Naive thymus-derived CD8-positive, alpha-beta T cell (primary cell): ENCODE measurements at places on chromosomes 2 and 18. TPM values are rescaled to one million over a fixed set of nuclear protein-coding genes. Genes with fewer than 3 reads are reported as not detected.

DNA sequence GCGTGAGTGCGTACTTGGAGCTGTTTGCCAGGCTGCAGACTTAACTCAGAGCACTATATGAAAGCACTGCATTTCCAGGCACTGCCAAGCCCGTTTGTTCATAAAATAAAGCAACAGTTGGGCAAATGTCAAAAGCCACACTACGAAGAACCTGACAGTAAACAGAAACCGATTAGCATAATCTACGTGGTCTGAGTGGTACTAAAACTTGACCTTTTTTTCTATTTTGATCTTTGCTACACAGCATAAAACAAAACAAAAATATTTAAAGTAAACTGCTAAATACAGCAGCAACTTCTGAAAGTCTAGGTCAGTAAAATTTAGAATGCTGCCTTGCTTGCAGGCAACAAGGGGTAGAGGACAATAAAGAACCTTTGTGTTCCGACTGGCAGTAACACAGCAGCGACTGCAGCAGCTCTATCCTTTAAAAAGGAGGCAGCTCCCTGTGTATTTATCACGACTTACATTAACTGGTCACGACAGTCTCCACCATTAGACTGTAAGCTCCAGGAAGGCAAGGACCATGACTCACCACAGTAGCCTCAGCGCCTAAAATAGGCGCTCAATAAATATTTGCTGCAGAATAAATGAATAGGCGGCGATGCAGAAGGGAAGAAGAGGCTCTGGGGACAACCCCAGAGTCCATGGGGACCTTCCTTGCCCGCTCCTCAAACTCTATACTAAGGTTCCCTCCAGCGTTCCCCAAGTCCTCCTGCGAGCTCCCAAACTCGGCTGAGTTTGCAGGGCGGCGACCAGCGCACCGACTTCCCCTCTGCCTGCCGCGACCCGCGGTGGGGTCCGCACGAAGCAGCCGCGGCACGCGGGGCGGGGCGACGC lies 902 bp downstream of the SS18 start:
- no peak for DNase-seq

- no peak for DNase-seq
These were observed 339.7 kb upstream of the SLC14A2 start for GRCh38 chr18:45275367-45276113.

GRCh38 chr2:8304821-8305766 lies 376.8 kb upstream of the ID2 start:
- no peak for DNase-seq

DNA sequence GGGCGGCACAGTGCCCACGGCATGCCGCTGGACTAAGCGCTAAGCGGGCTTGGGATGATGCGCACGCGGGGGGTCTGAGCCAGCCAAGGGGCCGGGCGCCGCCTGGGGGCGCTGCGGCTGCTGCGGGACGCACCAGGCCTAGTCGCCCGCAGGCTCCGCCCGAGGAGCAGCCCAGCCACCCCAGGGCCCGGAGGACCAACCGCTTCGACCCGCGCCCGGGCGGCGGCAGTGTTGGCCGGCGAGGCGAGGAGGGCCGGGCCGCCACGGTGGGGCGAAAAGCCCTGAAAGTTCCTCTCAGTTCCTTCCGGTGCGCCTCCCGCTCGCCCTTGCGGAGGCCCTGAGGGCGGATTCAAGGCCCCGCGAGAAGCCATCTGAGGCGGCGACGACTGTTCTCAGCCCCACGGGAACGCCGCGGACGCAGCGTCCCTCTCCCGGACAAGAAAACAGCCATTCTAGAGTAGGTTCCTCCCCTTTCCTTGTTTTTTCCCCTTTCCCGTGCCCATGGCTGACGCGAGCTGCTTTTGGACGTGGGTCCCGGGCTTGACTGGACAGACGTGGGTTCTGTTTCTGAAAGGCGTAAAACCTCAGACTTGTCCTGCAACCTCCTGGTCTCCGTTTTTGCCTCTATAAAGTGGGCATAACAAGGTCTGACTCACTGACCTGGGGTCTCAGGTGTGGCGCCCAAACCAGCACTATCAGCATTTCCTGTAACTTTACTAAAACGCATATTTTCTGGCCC lies at the start of gene ANKAR:
Gene ANKAR (plus strand): TSS at position 297 of the 739 bp plus-strand sequence. CDS start 1,821 bp downstream, outside the sequence.
- peak; percentile 79 for DNase-seq

DNA sequence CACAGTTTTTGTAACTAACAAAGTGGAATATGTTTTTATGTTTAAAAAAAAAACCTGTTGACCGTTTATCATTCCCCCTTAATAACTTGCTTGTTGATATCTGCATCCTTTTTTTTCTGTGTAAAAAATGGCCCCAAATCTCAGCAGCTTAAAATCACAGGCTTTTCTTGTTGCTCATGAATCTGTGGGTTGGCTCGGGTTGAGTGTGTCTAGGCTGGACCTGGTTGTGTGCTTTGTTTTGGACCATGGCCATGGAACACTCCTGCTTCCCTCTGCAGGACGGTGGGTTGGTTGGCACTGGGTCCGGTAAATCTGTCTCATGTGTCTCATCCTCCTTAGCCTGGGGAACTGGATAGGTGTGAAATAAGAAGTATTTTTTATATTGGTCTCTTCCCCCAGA lies 139.0 kb upstream of the LINC00305 start:
- DNase-seq, result no peak

GRCh38 chr18:9434122-9434701 lies 41.1 kb upstream of the RALBP1 start:
- DNase-seq, result no peak

DNA sequence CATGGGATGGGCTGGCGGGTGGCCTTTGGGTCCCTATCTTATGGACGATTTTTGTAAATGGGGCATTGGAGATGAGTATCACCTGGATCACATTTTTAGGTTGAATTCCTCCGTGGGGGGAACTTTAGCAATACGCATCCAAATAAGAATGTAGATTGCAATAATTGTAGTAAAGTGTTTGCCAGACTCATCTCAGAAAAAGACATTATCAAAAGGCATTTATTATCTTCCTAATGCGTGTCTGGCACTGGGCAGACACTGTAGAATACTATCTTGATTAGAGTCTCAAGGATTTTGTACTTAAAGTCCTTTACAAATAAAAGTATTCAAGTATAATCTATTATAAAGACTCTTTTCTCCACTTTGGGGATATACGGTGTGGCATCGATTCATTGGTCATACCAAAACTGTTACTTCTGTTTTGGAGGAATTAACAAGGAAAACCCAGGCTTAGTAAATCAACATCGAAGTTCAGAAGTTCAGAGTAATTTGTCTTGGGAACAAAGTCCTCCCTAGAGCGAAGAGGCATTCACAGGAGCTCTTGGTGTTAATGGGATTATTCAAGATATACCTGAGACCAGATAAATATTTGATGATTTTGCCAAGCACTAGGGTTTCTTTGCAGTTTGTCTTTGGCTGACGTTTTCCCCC lies 578 bp upstream of the ACKR3 start:
- no peak for DNase-seq

DNA sequence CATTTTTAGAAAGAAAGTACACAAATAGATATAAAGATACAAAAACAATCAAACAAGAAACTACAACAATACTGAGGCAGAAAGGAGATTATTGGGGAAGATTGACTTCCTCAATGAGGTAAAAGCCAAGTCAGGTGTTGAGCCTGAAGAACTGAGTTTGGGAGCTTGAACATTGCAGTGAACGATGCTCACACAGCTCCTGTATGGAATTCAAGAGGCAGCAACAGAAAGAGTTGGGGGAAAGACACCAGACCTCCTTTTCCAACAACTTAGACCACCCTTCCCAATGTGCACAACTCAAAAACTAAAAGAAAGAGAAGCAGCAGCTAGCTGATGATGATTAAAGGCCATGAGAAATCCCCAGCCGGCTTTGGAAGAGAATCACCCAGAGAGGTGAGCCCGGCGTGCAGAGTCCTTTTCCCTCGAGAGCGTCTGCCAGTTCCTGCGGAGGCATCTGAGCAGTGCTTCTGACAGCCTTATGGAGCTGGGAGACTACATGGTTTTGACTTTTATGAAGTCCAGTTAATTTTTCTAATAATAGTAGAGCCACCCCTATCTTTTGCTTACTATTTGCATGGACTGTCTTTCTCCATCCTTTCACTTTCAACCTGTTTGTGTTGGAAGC lies 106.9 kb upstream of the RFX8 start:
- no peak for DNase-seq

GRCh38 chr2:225112362-225113126 lies 70.3 kb upstream of the DOCK10 start:
- no peak for DNase-seq

- no peak for DNase-seq
These were observed 37.2 kb upstream of the PXDN start for GRCh38 chr2:1781291-1782080.

DNA sequence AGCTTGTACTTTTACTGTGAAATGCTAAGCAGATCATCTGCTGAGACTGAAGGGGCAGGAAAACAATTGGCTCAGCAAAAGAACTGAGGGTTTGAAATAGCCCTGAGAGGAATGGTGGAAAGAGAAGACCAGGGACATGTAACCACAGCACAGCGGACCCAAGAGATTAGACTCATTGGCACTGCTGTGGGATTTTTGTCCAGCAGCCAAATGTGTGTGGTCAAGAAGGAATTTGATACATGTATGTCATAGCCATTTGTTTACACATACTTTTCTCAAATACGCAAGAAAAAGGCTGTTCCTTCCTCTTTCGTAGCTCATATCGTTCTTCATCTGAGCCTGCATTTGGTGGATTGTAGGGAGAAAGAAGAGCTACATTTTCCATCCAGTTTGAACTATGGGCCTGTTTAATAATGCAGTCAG lies 73.8 kb downstream of the TRABD2A start:
- no peak for DNase-seq

The TMEFF2 gene
- not detected for total RNA-seq

The C2orf49 gene
- 21.9 TPM for total RNA-seq

The CREG2 gene
- total RNA-seq, result not detected

The ERFE gene
- not detected for total RNA-seq

The CASP10 gene
- total RNA-seq, result 48.1 TPM

The OXER1 gene
- total RNA-seq, result 0.22 TPM

The CD8B gene
- 456 TPM for total RNA-seq

The MC5R gene
- not detected for total RNA-seq

The TCF23 gene
- not detected for total RNA-seq
